GM18507 (cell line): ENCODE measurements at places on chromosomes 13 and 19.

- DNase-seq: no peak
These were observed 1.1 kb downstream of the ZNF550 start for GRCh38 chr19:57558525-57558924.

DNA sequence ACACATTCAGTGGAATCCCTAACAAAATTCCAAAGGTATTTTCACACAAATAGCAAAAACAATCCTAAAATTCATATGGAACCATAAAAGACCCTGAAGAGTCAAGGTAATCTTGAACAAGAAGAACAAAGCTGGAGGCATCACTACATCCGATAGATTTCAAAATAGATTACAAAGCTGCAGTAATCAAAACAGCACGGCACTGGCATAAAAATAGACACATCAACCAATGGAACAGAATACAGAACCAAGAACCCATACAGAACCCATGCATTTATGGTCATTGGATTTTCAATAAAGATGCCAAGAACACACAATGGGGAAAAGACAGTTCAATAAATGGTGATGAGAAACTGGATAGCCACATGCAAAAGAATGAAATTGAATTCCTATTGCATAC is 32.5 kb downstream of the ZNF566 start:
- no peak for DNase-seq

DNA sequence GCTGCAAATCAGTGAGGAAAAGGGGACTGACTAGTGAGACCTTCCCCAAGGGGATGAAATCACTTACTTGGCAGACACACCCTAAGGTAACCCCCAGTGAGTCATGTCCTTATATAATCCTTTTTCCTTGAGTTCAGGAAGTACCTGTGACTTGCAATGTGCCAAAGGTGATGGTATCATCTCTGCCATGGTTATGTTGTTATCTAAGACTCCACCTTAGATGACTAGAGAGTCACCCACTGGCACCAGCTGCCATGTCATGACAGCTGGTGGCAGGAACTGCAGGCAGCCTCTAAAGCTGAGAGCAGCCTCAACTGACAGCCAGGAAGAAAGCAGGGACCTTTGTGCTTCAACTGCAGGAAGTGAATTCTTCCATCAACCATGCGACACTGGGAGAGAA is 12.5 kb downstream of the PBX4 start:
- no peak for DNase-seq

DNA sequence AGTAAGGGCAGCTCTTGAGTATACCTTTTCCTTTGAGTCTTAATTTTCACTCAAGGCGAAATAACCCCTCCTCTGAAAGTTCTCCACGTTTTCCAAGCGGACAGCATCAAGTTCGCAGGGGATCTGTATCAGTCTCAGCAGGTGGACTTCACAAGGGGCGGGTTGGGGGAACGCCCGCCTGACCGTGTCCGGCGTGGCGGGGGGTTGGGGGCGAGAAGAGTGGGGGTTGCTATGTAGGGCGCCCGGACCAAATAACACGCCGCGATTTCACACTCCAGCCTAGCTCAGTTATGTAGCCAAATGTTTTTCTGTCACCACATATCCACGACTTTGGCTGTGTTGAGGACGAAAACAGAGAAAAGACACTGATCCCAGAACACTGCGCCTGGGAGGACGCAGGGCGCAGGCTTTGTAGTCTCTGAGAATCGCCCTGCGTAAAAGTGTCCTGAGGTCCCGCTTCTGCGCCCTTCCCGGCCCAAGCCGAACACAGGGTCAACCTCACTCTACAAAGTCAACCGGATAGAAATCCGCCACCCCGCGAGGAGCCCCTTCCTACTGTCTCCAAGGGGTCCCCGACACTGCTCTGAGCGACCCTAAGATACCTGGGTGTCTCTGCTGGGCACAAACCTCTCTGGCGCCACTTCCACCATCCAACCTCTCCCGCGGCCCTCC is 524 bp downstream of the RUBCNL start:
- no peak for DNase-seq

GRCh38 chr19:46141421-46141820 is 6.6 kb upstream of the IGFL2 start:
- no peak for DNase-seq

DNA sequence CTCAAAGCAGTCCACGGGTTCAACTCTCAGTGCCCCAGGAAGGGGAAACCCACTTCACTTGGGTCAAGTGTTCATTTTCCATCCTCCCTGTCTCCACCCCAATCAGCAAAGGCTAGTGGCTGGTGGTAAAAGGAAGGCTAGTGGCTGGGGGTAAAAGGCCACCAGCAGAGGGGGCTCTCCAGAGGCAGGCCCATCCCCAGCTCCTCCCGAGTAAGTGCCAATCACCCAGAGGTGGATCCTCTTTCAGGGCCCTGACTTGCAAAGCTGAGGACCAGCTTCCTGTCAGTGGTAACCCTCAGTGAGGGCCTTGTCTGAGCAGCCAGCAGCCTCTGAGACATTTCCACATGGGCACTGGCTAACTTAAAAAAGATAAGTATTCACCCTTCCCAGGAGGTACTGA is 22.0 kb upstream of the TPT1 start:
- DNase-seq: no peak

DNA sequence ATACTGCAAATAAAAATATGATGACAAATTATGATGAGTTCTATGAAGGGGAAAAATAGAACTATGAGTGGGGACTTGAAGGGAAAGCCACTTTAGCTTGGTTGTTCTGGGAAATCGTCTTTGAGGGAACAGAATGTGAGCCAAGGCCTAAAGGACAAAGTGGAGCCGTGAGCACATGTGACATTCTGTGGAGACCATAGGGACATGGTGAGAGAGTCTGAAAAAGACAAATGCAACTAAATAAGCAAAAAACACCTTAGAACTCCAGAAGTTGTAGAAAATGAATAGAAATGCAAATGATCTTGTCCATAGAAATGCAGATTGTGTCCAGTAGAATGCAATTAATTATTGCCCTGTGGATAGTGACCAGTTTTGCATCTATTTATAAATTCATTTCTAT is 86.8 kb upstream of the ANKRD10 start:
- DNase-seq: no peak

DNA sequence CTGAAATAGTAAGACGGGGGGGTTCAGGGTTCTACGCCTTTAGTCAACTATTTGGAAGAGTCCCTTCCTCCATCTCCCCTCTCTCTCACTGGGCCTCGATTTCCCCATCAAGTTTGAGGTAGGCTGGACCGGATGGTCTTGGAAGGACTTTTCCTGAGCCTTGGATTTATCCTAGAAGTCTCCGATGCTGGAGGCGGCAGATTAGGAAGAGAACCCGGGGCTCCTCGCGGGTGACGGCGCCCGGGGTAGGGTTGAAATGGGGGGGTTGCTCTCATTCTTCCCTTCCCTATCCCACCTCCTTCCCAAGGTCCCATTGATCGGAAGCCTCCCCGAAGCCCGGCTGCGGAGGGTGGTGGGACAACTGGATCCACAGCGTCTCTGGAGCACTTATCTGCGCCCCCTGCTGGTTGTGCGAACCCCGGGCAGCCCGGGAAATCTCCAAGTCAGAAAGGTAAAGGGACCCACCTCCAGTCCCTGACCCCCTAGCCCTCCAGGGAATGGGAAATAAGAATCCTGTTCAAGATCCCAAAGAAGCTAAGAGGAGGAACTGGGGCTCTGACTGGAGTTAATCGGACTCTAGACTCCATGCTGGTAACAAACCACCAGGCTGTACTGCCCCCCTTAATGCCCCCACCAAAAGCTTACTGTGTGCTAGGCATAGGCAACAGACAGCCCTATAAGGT is 781 bp downstream of the QPCTL start:
- DNase-seq: no peak

DNA sequence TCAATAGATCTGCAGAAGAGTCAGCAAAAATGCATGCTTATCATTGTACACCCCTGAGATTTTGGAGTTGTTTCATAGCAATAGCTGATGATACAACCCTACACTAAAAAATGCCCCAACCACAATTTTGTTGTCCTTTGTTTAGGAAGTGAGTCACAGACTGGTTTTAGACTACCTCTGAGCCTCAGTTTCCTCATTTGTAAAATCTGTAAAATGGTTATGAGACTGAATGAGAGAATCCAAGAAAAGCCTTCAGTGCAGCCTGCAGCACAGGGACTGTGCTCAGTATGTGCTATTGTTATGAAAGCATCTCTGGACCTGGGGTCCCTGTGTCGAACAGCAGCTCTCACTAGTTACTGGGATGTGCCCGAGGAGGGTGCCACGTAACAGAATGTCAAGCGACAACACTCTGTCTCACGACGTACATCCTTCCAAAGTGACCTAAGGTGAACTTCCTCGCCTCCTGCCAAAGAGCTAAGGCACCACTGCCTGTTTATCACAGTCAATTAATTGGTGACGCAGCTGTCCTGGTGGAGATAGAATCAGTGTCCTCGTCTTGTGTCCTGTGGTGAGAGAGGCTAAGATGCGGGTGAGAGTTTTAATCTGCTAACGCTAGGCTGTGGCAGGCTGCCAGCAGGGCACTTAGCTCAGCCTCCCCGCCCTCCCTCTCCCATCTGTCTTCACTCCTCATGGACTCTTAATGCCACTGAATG is 18.1 kb downstream of the DHRS12 start:
- DNase-seq: no peak

GRCh38 chr13:51557875-51558612 is 26.2 kb upstream of the WDFY2 start:
- DNase-seq: no peak

DNA sequence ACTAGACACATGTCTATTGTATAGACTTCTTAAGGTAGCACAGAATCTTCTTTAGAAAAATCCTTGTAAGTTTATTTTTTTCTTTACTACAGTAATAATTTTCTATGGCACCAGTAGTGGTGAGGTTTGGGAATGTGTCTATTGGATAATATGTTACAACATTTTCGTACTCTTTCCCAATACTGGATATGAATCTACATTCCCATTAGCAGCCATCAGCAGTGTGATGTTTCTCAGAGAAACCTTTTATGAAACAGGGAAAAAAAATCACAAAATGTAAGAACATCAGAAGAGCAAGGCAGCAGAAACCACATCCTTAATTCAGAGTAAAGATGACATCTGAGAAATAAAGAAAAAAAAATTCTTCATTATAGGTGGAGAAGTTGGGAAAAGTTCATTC is 83.3 kb downstream of the POSTN start:
- DNase-seq: no peak

DNA sequence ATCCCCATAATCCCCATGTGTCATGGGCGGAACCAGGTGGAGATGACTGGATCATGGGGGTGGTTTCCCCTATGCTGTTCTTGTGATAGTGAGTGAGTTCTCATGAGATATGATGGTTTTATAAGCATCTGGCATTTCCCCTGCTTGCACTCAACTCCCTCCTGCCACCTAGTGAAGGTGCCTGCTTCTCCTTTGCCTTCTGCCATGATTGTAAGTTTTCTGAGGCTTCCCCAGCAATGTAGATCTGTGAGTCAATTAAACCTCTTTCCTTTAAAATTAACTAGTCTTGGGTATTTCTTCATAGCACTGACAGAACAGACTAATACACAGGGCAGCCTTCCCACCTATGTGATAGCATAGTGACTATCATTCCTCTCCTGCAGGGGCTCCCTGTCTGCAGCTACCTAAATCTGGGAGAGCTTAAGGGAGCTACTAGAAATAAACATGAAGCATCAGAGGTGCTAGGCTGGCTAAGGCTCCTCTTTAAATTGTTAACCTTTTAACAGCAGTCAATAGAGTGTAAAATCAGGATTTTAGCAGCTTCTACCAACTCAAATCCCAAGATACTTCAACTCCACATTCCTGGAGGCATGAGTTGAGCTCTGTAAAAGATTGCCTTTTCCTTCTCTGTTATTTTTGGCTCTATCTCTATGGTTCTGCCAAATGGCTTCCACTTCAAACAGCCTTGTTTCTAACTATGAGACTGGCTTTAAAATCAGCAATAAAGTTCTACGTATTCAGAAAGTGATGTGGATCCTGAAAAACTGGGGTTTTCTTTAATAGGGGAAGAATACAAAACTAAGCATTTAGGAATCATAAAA is 112.3 kb downstream of the VWA8 start:
- no peak for DNase-seq

DNA sequence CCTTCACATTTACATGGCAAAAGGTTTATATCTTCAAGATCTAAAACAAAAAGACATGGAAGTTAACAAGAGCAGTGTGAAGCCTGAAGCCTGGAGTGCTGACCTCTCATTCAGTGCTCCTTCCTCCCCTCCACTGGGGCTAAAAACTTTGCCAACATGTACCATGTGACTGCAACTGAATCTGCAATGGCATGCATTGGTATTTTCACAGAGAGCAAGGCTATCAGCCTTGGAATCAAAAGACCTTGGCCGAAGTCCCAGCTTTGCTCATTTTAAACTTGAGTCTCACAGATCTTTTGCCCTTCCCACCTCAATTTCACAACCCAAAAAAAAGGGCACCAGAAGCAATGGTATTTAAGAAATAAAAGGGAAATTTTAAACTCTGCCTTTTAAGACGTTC is 325.1 kb downstream of the DCT start:
- DNase-seq: no peak

GRCh38 chr13:99800011-99800410 is 171.6 kb downstream of the ZIC5 start:
- no peak for DNase-seq

DNA sequence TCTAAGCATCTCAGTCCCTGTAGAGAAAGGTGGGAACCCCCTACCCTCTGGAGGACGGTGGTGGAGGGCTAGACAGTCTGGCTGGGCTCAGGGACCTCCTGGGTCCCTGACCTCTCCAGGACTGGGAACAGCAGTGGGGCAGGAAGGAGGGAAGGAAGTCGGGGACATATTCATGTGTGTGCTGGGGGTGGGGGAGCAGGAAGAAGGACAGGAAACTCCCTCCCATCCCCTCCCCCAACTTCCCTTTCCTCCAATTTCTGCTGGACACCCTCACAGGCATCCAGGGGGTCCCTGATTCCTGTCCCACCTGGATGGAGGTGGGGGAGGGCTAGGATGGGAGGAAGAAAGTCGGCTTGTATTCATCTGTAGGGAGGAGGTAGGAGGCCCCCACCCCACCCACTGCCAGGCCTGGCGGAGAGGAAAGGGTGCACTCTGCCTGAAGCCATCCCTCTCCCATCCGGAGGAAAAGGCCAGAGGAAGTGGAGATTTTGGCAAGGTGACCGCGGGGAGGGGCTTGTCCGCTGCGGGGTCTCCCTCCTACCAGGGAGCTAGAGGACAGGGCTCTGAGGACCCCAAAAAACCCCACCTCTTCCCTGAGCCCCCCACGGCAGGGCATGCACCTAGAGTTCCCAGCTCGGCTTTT is 2.3 kb downstream of the NOVA2 start:
- no peak for DNase-seq

- DNase-seq: no peak
These were observed 437.3 kb upstream of the HTR2A start for GRCh38 chr13:47334173-47334572.
